Karpas-422 (cell line): ENCODE measurements at places on chromosomes 13 and 19. TPM values are rescaled to one million over a fixed set of nuclear protein-coding genes. Genes with fewer than 3 reads are reported as not detected.

- no peak for DNase-seq
- no peak overlapping the region for H3K4me3 ChIP-seq
- H3K27ac ChIP-seq = no peak overlapping the region
- H3K36me3 ChIP-seq = no peaks in the 10 kb centered on the region
These were observed 167.1 kb downstream of the LMO7 start for GRCh38 chr13:75803164-75803611.

DNA sequence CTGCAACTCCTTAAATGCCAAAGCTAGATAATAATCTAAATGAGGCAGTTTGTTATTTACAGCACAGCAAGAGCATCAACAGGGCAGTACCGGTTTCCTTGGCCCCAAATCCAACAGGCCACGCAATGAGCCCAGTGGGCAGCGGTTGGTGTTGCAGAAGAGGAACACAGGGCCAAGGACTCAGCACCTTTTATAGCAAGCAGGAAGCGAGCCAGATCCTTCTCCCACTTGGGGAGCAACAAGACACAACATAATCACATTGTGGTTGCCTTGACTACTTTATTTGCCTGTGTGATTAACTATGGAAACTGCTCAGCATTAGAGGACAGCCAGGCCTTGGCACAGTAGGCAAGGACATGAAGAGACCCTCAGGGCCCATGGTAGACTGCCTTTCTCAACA lies 67.1 kb upstream of the HTR2A start:
- H3K4me1 ChIP-seq = no peaks in the 10 kb centered on the region; the same call in 1 of the 2 replicates
- no peak overlapping the region for H3K27ac ChIP-seq
- no peaks in the 10 kb centered on the region for H3K27me3 ChIP-seq
- no peak overlapping the region for H3K4me3 ChIP-seq

DNA sequence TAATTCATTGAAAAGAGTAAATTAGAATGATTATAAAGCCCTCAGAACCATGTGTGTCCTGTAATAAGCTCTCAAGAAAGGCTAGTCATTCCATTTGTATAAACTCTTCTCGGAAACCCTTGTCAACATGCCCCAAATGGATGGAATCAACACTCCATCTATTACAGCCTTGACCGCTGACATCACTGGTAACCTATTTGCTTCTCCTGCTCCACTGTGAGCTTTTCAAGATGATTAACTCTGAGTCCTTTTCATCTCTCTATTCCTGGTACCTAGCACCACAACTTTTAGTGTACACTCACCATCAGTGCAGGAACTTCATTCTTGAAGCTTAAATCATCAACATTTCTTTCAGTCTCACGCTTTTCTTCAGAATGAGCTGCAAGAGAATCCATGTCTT lies 612.0 kb downstream of the DCT start:
- H3K27me3 ChIP-seq = no peaks in the 10 kb centered on the region
- no peak overlapping the region for H3K27ac ChIP-seq
- H3K4me1 ChIP-seq = no peaks in the 10 kb centered on the region
- DNase-seq = no peak
- no peak overlapping the region for H3K4me3 ChIP-seq

GRCh38 chr13:104426435-104426834 lies 1360.2 kb upstream of the SLC10A2 start:
- DNase-seq = no peak
- no peaks in the 10 kb centered on the region for H3K4me1 ChIP-seq

DNA sequence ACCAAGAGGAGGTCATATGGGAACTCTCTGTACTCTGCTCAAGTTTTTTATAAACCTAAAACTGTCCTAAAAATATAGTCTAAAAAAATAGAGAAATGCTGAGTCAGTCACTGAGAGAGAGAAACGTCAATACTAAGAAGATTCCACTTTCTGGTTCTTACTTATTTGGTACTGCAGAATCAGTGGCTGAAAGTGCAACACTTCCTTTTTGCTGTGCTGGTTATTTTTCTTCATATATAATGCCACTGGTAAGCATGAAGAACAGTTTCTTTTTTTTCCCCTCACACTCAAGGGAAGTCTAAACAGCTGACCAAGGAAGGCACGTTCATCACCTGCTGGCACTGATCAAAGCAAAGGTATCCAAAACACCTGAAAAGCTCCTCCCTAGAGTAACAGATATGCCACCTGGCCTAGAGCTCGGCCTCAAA lies 44.3 kb upstream of the N4BP2L1 start:
- no peak overlapping the region for H3K4me3 ChIP-seq
- DNase-seq = no peak
- no peak overlapping the region for H3K27ac ChIP-seq
- H3K4me1 ChIP-seq = no peaks in the 10 kb centered on the region
- H3K27me3 ChIP-seq = no peaks in the 10 kb centered on the region
- H3K36me3 ChIP-seq = no peaks in the 10 kb centered on the region

DNA sequence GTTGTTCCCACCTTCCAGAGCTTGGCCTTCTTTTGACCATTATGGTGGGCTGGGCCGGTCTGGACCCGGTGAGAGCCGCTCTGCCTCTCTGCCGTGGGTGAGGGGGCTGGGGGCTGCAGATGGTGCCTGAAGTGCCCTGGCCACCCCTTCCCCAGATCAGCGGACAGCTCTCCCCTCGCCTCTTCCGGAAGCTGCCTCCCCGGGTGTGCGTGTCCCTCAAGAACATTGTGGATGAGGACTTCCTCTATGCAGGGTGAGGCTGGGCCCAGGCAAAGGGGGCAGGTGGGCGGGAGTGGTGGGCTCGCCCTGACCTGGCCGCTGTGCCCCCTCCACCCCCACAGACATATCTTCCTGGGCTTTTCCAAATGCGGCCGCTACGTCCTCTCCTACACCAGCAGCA lies 1.9 kb downstream of the DCAF15 start:
- no peaks in the 10 kb centered on the region for H3K27me3 ChIP-seq
- no peak overlapping the region for H3K27ac ChIP-seq
- no peak for DNase-seq
- H3K36me3 ChIP-seq = peaks cover 13% of the 10 kb centered on the region; the same call in 1 of the 2 replicates
- peaks cover 16% of the 10 kb centered on the region for H3K4me1 ChIP-seq

DNA sequence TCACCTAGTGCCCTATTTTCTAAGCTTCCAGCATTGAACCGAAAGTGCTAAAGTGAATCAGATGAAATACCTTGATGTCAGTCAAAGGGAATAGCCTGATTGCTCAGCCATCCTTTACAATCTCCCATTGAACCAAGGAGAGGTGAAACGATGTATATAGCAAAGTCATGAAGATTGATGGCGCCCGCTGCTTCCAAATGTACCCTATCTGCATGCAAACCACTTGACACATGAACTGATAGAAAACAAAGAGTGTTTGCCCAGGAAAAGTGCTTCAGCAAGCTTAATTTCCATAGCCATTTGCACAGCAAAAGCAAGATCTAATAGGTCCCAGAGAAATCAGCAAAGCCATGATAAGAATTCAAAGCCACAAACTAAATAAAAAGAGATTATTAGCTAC lies 624.9 kb upstream of the PCDH9 start:
- H3K27me3 ChIP-seq = no peaks in the 10 kb centered on the region
- H3K4me1 ChIP-seq = no peaks in the 10 kb centered on the region
- H3K36me3 ChIP-seq = no peaks in the 10 kb centered on the region
- no peak overlapping the region for H3K4me3 ChIP-seq

DNA sequence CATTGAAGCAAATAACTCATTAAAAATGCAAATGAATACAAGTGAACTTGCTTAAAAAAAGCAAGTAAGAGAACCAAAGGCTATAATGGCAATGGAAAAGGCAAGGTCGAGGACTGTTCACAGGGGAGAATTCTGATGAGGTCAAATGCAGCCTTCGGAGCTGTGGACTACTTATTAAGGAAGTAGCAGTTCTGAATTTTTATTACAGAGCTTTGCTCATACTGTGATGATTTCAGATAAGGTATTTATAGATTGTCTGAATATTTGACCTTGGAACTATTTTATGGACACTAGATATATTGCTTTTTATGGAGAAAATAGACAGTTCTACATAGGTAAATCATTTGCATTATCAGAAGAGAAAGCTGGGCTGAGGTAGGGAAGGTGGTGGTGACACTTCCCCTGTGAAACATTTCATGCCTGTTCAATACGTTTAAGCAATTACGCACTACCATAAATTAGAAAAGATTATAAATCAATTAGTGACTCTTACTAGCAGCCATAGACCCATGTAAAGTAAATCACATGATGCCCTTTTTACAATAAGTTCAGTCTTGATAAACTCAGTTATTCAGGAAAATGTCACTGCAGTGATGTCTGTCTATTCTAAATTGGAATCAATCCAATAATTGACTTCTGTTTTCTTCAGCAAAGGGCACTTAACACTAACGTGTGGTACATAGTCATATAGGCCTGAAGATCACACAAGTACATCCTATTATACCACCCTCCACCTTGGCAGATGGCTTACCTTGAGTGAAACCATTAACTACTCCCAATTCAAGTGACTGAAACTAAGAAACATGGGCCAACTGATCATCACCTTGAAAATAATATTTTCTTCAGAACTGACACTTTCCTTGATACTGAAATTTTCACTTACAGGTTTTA lies 260.0 kb downstream of the KLF12 start:
- peaks cover 74% of the 10 kb centered on the region for H3K4me1 ChIP-seq
- H3K4me3 ChIP-seq = no peak overlapping the region
- no peak for DNase-seq
- H3K36me3 ChIP-seq = no peaks in the 10 kb centered on the region
- no peaks in the 10 kb centered on the region for H3K27me3 ChIP-seq

GRCh38 chr19:19642506-19643157 lies 825 bp downstream of the GMIP start:
- no peaks in the 10 kb centered on the region for H3K27me3 ChIP-seq
- H3K4me1 ChIP-seq = peaks cover 16% of the 10 kb centered on the region
- H3K4me3 ChIP-seq = peak overlapping the region; percentile 89
- peak overlapping the region; percentile 87 for H3K27ac ChIP-seq
- peak; percentile 63 for DNase-seq

DNA sequence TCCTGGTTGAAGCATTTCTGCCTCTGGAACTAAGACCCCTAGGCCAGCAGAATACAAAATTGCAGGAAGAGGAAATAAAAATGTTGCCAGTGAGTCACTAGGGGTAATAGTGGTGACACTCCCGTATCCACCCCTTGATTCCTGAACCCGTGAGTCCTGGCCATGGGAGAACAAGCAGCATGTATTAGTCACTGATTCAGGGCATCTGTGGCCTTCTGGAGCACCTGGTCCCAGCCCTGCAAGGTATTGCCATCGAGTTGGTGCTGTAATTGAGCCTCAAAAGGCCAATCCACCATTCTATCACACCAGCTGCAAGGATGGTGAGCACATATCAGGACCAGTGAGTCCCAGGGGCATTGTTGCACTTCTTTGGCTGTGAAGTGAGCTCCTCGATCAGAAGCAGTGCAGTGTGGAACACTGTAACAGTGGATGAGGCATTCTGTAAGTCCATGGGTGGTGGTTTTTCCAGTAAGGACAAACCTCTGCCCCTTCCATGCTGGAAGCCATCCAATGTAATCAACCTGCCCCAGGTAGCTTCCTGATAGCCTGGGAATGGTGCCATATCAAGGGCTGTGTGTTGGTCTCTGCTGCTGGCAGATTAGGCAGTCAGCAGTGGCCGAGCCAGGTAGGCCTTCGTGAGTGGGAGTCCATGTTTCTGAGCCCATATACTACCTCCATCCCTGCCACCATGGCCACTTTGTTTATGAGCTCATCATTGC lies 39.6 kb downstream of the C1QTNF9 start:
- H3K4me1 ChIP-seq = no peaks in the 10 kb centered on the region
- no peaks in the 10 kb centered on the region for H3K36me3 ChIP-seq
- no peak overlapping the region for H3K4me3 ChIP-seq
- no peaks in the 10 kb centered on the region for H3K27me3 ChIP-seq
- H3K27ac ChIP-seq = no peak overlapping the region
- DNase-seq = no peak

GRCh38 chr13:50129081-50129705 lies 113.9 kb downstream of the KCNRG start:
- peak overlapping the region; percentile 94 for H3K27ac ChIP-seq
- H3K4me3 ChIP-seq = peak overlapping the region; percentile 77
- peak; percentile 87 for DNase-seq
- peaks cover 53% of the 10 kb centered on the region for H3K4me1 ChIP-seq

DNA sequence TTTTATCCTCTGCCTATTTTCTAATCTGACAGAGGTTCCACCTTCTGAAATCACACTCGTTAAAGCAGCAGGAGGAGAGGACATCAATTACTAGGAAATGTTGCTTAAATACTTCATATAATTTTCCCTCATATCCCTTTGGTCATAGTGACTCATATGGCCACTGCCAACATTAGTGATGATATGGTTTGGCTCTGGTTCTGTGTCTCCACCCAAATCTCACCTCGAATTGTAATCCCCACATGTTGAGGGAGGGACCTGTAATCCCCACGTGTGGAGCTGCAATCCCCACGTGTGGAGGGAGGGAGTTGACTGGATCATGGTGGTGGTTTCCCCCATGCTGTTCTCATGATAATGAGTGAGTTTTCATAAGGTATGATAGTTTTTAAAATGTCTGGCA lies 618.4 kb upstream of the SLITRK5 start:
- no peaks in the 10 kb centered on the region for H3K36me3 ChIP-seq
- 0 out of 2 replicates have a peak overlapping the region, but pooled peaks have one; percentile 25 for H3K4me3 ChIP-seq
- no peaks in the 10 kb centered on the region for H3K27me3 ChIP-seq
- no peak overlapping the region for H3K27ac ChIP-seq
- no peak for DNase-seq

Gene LILRB4
- total RNA-seq = not detected in 2 replicates

Gene NKG7
- total RNA-seq = not detected in 2 replicates

Gene ZNF772
- 0.45 and 4.6 TPM in 2 replicates for total RNA-seq

Gene POU2F2
- total RNA-seq = 61.9 and 69.4 TPM in 2 replicates

Gene PTBP1
- 170 and 172 TPM in 2 replicates for total RNA-seq

Gene CNFN
- total RNA-seq = not detected in 2 replicates
